ENCODE measurements at places on chromosomes 2 and 18. TPM values are rescaled to one million over a fixed set of nuclear protein-coding genes. Genes with fewer than 3 reads are reported as not detected.

HOXD12 gene
- not detected for total RNA-seq

TMEM169 gene
- total RNA-seq = 0.34 TPM

MALL gene
- total RNA-seq = 38.3 TPM

C2orf66 gene
- 0.93 TPM for total RNA-seq

LCT gene
- not detected for total RNA-seq

SEC11C gene
- total RNA-seq = 105 TPM

DNAJC5G gene
- not detected for total RNA-seq

INHBB gene
- 0.34 TPM for total RNA-seq

UPP2 gene
- not detected for total RNA-seq

CSRNP3 gene
- 0.34 TPM for total RNA-seq
